ENCODE measurements at places on chromosomes 16 and 17. TPM values are rescaled to one million over a fixed set of nuclear protein-coding genes. Genes with fewer than 3 reads are reported as not detected.

The GPRC5B gene
- total RNA-seq, result 14.0 TPM

The KRT15 gene
- total RNA-seq, result 1.3 TPM

The RAP1GAP2 gene
- 42.8 TPM for total RNA-seq

The PRPSAP1 gene
- 52.4 TPM for total RNA-seq

The TLCD3B gene
- not detected for total RNA-seq

The SDF2 gene
- total RNA-seq, result 41.2 TPM

The KIF2B gene
- total RNA-seq, result not detected

The NPIPB2 gene
- total RNA-seq, result 4.9 TPM

The DRC7 gene
- total RNA-seq, result 0.04 TPM

The KLHL10 gene
- not detected for total RNA-seq

The BAIAP3 gene
- total RNA-seq, result 1.2 TPM

The ZG16B gene
- 1.1 TPM for total RNA-seq

The SPIRE2 gene
- total RNA-seq, result 1.2 TPM

The ZKSCAN2 gene
- total RNA-seq, result 9.0 TPM

The KRTAP9-8 gene
- not detected for total RNA-seq

The MPHOSPH6 gene
- 37.1 TPM for total RNA-seq

The MT1H gene
- total RNA-seq, result not detected

The PRKCB gene
- total RNA-seq, result 6.0 TPM

DNA sequence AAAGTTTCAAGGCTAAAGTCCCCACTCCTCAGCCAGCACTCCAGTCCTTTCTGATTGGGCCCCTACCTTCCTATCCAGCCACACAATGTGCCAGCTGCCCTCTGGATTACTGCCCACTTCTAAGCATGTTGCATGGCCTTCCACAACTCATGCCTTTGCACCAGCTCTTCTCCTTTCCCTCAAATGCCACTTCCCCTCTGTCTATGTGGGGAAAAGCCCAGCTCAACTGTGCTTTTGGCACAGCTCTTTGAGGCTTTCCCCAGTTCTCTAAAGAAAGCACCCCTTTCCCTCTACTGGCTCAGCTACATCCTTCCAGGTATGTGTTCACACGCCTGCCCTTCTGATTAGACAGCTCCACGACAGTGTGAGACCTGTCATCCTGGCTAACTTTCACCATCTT, 18.5 kb downstream of the GTF3C1 start:
- DNase-seq, result no peak

- DNase-seq, result no peak
Measured at GRCh38 chr17:40963838-40964237, 2.9 kb downstream of the KRT39 start.

- no peak for DNase-seq
Measured at GRCh38 chr16:47366228-47366627, 94.6 kb downstream of the ITFG1 start.

- DNase-seq, result no peak
Measured at GRCh38 chr17:28317966-28318758, 838 bp upstream of the TMEM97 start.

DNA sequence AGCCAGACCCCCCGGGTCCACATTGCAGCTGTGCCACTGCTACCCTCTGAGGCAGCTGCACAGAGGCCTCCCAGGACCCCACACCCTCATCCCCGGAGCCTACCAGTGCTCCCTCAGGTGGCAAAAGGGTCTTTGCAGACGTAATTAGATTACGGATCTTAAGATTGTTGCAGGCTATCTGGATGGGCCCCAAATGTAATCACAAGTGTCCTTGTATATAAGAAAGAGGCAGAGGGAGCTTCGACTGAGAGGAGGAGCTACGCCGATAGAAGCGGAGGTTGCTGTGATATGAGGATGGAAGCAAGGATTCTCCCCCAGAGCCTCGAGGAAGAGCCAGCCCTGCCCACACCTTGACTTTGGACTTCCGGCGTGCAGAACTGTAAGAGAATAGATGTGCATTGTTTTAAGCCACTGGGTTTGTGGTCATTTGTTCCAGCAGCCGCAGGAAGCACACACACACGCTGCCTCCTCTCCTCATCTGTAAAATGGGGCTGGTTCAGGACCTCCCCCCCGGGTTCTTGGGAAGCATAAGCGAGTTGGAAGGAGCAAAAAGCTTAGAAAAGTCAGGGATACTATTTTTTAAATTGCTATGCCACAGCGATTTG, 10.5 kb upstream of the RAI1 start:
- no peak for DNase-seq

- DNase-seq, result no peak
Measured at GRCh38 chr17:4341616-4341977, 24.9 kb downstream of the UBE2G1 start.

GRCh38 chr16:2970563-2970962, 1.4 kb downstream of the PAQR4 start:
- no peak for DNase-seq

DNA sequence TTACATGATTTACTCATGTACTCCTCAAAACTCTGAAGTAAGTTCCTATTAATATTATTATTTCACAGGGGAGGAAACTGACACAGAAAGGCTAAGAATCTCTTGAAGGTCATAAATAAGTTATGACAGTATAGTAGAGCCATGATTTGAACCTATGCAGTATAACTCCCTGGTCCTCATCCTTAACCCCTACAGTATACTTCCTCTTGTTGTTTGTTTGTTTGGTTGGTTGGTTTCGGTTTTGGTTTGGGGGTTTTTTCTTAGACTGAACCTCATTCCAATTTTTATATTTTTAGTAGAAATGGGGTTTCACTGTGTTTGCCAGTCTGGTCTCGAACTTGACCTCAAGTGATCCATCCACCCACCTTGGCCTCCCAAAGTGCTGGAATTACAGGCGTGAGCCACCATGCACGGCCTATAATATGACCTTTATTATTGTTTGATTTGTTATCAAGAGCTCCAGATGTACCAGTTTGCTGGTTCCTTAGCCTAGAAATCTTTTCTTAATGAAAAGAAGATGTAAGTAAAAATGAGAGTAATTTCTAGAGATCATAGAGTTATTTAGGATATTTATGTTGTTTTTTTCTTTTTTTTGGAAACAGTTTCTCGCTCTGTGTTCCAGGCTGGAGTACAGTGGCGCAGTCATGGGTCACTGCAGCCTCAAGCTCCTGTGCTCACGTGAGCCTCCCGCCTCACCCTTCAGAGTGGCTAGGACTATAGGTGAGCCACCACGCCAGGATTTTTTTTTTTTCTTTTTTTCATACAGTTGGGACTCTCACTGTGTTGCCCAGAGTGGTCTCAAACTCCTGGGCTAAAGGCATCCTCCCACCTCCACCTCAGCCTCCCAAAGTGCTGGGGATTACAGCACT, 4.8 kb downstream of the PRR11 start:
- DNase-seq, result no peak

- no peak for DNase-seq
Measured at GRCh38 chr16:15641753-15642556, 999 bp downstream of the MARF1 start.

DNA sequence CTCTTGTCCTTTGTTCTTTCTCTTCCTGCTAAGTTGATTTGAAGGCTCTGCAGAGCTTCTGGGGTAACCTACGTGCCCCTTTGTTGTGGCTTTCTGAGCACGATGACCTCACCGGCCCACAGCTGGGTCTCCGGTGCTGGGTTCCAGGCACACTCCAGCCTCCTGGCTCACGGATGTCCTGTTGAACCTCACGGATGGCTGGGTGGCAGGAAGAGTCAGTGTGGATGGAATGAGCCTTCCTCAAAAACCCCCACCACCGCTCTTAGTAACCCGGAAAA, 116.0 kb downstream of the SOCS1 start:
- no peak for DNase-seq

GRCh38 chr16:49824593-49824992, 31.3 kb downstream of the ZNF423 start:
- DNase-seq, result no peak

DNA sequence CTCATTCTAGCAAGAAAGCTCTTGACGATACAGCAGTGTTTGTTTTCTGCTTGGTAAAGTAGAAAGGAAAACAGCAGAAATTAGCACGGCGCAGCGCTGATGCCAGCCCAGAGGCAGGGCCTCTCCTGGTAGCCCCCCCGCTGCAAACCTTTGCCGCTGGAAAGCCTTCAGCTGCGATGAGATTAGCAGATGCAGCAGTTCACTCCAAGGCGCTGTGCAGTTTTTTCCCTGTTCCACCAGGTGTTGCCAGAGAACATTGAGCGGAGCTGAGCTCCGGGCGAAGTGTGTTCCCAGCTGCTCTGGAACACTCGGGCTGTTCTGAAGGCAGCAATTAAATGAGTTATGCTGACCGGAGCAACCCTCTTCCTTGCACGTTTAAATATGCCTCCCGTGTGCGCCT, 72.5 kb downstream of the RBFOX1 start:
- peak; percentile 5 for DNase-seq

GRCh38 chr16:56866955-56867830, 2.2 kb downstream of the SLC12A3 start:
- no peak for DNase-seq

GRCh38 chr17:10135539-10136257, 62.7 kb downstream of the GAS7 start:
- no peak for DNase-seq

DNA sequence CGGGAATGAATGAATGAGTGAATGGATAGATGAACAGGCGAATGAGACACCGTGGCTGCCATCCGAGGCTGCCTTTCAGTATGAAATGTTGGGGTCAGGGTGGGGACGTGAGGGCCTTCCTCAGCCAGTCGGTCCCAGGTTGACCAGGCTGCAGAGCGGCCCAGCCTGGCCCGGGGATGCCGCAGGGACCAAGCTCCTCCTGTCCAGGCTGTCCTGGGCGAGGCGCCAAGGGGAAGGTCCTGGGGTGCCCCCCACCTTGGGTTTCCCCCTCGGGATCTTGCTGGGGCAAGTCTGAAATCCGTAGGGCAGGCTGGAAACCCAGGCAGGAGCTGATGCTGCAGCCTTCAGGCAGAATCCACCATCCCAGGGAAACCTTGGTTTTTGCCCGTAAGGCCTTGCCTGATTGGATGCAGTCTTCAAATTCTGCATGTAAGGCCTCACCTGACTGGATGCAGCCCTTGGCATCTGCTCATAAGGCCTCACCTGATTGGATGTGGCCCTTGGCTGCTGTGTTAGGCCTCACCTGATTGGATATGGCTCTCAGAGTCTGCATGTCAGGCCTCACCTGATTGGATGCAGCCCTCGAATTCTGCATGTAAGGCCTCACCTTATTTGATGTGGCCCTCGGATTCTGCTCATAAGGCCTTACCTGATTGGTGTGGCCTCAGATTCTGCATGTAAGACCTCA, 61.7 kb upstream of the ZNF469 start:
- no peak for DNase-seq

- no peak for DNase-seq
Measured at GRCh38 chr16:77064037-77064436, 127.0 kb upstream of the MON1B start.

GRCh38 chr17:412211-413015, 59.8 kb upstream of the RPH3AL start:
- DNase-seq, result no peak

- no peak for DNase-seq
Measured at GRCh38 chr17:19457046-19457445, 46.0 kb downstream of the RNF112 start.

GRCh38 chr17:72075995-72076677, 44.7 kb upstream of the SOX9 start:
- no peak for DNase-seq

Data from kidney epithelial cell (primary cell).